ENCODE measurements at places on chromosomes 6 and 20.

DNA sequence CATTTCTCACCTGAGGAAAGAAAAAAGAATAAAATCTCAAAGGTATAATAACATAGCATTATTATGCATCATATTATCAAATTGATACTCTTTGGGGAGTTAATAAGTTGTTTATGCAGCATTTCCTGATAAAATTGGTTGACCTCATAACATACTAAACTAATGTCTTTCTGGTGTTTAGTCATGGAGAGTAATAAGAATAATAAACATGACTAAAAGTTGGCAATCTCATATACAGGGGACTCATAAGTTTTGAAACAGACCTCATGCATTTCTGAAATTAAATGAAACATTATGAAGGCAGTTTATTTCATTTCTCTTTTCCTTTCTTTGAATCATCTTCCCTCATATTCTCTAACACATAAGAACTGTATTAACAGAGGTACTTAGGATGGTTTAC lies 60.5 kb upstream of the PRDM1 start:
- DNase-seq, result no peak

DNA sequence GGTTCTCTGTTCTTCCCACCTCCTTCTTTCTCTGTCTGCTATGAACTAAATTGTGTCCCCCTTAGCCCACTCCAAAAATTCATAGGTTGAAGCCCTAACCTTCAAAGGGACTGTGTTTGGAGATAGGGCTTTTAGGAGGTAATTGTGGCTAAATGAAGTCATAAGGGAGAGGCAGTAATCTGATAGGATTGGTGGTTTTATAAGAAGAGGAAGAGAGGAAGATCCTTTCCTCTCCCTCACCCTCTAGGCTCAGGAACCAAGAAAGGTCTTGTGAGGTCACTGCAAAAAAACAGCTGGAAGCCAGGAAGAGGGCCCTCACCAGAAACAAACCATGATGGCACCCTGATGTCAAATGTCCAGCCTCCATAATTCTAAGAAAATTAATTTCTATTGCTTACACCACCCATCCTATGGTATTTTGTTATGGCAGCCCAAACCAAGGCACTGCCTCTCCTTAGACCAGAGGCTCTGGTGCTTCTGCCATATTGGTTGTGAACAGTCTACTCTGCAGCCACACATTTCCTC lies 135.1 kb upstream of the COL21A1 start:
- DNase-seq, result no peak

- peak; percentile 44 for DNase-seq
Measured at GRCh38 chr20:20199361-20200160, 147.2 kb downstream of the CFAP61 start.

GRCh38 chr20:57658833-57659516 lies 38.7 kb upstream of the ZBP1 start:
- DNase-seq, result peak; percentile 47

- no peak for DNase-seq
Measured at GRCh38 chr6:49546331-49546730, 4.1 kb upstream of the C6orf141 start.

GRCh38 chr6:13990796-13991195 lies 66.0 kb downstream of the RNF182 start:
- no peak for DNase-seq

GRCh38 chr20:24612799-24613775 lies 143.7 kb downstream of the SYNDIG1 start:
- no peak for DNase-seq

- no peak for DNase-seq
Measured at GRCh38 chr20:18984238-18985200, 170.9 kb downstream of the SCP2D1 start.

DNA sequence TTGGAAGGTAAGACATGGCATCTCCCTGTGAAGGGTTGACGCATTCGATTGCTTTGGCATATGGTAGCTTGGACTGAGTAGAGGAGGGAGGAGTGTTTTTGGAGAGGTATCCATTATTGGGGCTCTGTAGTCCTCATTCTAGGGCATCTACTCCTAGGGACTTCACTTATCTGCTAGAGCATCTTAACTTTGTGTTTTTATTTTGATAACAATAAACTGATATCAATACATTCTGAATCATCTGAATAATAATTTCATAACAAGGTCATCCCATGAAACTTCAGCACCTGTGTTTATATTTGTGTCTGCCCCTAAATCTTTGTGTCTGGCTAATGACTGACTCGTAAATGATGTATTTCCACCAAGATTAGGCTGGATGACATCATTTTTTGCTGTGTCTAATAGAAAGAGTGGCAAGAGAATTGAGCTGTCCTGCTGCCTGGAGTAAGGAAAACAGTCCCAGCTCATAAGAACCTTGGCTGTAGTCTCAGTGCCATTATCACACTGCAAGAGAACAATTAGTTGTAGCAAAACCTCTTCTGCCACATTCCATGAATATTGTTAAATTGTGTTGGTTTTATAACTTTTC lies 288.5 kb downstream of the PRL start:
- DNase-seq, result no peak

- DNase-seq, result no peak
Measured at GRCh38 chr20:1562622-1563021, 5.1 kb upstream of the SIRPD start.

DNA sequence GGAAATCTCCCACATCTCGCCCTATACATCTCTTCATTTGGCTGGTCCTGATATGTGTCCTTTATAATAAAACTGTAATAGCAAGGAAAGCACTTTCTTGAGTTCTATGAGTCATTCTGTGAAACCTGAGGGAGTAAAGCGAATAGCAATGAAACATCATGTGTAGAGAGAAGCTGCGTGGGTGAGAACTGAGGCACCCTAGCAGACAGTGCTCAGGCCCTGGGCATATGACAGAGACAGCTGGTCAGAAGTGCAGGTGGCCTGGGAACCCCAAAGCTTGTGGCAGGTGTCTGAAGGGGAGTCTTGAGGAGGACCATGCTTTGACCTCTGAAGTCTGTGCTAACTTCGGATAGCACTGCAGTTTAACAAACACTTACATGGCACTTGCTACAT lies 1.3 kb upstream of the BLOC1S5 start:
- DNase-seq, result no peak

DNA sequence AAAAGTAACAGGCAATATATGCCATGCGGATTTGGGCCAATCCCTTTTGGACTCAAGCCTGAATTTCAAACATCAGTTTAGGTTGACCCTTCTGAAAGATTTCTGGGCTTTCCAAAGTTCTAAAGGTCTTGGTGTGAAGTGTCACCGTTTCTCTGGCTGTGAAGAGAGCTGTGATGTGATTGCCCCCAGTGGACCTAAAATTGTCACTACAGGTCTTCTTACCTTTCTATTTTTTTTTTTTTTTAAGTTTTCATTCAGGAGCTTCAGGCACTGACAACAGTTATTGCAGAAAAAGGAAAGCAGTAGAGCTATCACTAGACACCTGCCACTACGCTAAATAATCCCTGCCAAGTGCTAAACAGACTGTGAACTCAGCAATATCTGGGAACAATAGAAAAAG lies 75.7 kb upstream of the OPRM1 start:
- DNase-seq, result no peak

DNA sequence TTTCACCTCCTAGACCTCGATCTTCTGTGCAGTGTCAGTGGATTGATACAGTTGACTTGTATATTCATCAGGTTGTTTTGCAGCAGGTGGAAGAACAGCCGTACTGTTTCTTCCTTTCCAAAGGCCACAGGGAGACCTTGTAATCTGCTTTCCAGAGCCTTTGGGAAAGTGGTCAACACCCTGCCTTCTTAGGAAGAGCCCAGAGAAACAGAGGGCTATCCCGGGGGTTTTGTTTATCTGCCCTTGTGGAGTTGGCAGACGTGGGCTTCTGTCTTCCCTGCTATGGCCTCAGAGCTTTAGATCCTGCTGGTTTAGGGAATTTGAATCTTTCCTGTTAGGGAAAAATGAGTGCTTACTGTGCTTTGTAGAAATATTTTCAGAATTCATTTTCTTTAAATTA lies 19.6 kb downstream of the STX16 start:
- no peak for DNase-seq

DNA sequence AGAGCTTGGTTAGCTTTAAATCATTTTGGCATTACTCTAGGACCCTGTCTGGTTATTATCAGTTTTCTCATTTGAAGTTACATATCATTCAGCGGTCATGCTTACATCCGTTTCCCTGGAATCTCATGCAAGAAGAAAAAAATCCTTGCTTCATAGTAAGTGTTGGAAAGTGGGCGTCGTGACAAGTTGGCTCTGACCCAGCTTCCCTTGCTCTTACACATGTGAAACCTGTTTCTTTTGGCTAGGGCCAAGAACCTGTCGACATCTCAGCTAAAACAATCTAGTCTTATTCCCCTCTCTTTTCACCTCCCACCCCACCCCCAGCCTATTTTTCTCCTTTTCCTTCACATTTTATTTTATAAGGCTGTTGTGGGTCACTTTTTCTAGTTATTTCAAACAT lies 45.5 kb downstream of the ANKS1A start:
- no peak for DNase-seq

- DNase-seq, result peak; percentile 84
Measured at GRCh38 chr6:32047855-32048766, 9.9 kb downstream of the CYP21A2 start.

DNA sequence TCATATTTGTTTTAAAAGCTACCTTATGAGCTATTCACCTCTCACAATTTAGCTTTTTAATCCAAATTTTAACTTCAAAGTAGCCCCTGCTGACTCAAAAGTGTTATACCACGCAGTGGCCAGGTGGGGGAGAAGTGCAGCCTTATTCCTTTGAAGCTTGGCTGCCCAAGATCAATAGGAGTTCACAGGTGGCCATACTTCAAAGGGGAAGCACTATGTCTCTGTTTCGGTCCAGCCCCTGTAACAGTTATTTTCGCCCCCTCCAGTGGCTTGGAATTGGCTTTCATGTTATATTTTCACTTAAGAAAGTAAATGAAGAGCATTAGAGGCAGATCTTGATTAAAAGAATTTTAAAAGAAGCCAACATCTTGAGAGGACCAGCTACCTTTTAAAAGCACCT lies 608.4 kb downstream of the EPHA7 start:
- peak; percentile 25 for DNase-seq

DNA sequence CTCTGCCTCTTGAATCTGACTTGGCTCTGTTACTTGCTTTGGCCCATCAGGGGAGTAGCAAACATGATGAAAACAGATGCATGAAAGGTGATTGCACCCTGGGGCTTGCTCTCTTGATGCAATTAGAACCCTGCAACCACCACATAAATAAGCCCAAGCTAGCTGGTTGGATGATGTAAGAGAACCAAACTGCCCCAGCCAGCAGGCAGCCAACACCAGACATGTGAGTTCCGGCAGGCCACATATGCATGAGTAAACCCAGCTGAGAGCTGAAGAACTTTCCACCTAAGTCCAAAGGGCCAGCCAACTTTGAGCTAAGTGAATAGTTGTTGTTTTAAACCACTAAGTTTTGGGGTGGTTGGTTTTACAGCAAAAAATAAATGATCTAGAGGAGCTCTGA lies 268.4 kb downstream of the FARS2 start:
- no peak for DNase-seq

DNA sequence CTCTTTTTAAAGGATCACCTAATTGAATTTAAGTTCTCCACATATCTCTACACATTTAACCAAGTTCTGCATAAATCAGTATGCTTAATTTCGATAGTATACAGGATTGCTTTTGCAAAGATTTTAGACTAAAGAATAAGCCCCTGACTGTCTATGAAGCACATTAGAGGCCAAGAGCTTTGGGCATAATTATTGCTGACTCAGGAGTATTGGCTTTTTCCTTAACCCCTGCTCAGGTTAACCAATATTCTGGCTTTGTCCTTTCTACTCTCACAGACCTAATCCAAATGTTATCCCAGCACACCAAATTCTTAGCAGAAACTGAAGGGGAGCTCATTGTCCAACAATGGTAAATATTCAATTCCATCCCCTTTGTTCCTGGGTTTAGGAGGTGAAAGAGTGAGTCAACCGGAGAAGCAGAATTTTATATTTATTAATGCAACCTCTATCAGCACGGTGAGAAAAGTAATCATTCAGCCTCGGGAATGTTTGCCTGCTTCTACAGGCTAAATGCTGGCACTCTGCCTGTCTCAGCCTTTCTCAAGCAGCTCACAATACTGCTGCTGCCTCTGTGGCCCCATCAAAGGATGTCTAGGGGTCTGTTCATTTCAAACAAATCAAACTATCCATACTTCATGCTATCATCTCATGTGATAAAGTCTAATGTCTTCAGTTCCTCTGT lies 125.0 kb downstream of the SIM1 start:
- no peak for DNase-seq

DNA sequence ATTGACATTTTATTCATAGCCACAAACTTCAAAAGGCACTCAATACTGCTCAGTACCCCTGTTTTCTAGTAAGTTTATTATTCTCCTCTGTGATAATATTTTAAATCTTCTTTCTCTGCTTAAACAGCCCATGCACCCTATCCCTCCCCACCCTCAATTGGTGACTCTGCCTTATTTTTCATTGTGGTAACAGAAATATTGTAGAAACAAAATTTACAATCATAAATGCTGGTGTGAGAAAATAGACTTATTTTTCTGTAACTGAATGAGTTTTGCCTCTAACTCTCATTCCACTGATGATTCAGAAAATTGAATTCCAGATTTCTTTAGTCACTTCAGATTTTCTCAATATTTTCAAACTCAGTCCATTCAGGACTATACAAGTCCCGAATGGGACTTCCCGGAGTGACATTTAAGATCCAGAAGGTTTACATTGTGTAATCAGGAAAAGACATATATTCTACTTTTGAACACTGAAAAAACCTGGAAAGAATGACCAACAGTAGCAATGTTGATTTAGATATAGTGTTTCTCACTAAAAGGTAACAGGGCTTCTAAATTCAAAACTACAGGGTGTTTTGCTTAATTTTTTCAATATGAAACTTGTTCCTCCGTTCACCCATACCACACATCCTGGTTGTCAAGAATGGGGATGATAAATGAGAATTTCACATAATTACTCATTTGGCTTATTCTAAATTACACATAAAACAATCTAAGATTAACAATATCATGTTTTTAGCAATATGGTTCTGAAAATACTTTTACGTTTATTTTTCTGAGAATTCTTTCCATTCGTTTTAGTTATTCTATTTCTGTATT lies 34.8 kb upstream of the UST start:
- no peak for DNase-seq

DNA sequence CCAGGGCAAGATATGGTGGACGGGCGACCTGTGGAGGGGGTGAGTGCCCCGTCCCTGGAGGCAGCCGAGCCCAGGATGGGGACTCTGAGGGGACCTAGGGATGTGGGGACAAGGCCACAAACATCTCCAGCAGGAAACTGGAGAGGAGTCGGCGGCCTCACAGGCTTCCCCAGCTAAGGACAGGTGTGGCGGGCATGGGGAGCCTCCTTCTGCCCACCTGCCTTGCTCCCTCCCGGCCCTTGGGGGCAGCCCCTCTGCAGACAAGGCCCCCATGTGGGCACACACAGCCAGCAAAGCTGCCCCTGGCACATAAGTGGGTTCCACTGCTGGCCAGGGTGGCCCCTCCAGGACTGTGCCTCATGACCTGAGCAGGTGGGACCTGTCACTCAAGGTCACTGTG lies 4.6 kb downstream of the CHRNA4 start:
- no peak for DNase-seq

All from retina (tissue), 1 donor.